ENCODE measurements at places on chromosomes 2 and 18.
A peak's percentile ranks its signal among the peaks of the same experiment; 100 is the strongest.

DNA sequence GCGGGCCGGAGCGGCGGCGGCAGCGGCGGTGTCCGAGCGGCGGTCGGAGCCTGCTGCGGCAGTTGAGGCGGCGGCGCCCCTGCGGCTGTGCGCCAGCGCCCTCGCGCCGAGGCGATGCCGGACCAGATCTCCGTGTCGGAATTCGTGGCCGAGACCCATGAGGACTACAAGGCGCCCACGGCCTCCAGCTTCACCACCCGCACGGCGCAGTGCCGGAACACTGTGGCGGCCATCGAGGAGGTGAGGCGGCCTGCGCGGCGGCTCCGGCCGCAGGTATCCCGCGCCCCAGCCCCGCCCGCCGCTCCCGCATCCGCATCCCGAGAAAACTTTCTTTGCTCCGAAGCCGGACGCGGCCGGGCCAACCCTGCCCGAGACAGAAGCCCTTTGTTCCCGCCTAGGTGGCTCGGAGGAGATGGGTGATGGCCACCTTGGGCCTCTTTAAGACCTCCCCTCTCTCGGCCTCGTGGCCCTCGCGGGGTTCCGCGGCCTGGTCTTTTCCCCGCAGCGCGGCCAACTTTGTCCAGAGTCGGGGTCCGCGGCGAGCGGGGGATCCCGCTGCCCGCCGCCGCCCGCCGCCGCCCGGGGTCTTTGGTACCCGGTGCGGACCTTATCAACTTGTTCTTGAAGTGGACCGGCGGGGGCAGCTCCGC is 504 bp downstream of the ASAP2 start:
- no peak for DNase-seq

GRCh38 chr18:49788327-49788898 is 24.9 kb downstream of the ACAA2 start:
- DNase-seq, result no peak

DNA sequence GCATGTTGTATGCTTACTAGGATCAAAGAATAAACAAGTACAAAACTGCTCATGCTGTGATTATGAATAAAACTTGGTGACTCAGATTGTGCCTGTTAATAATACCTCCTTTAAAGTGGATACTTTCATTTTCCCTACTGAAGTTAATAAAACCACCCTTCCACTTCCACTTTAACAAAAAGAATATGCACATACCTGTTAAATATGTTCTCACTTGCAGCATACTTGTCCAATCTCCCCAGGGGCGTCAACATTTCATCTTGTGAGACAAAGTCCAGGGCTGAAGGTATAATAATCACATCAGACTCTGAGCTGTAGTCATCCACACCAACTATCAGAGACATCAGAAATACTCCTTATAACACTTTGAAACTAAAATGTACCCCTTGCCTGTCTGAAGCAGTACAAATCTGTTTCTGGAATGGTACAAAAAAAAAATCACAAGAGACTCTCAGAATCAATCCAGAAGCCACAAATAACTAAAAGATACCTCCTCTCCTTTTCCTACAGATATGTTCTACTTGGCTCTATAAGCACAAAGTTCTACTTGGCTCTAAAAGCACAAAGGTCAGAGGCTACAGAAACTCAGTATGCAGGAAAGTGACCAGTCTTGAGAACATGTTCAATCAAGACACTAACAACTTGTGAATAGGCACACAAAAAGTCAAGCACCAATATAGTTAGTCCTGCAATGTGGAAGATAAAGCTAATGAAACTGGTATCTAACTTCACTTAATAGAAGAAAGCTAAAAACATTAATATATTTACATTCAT is 19.3 kb downstream of the PPP4R1 start:
- DNase-seq, result no peak

GRCh38 chr2:196318517-196319377 is 147.4 kb upstream of the STK17B start:
- DNase-seq, result no peak

DNA sequence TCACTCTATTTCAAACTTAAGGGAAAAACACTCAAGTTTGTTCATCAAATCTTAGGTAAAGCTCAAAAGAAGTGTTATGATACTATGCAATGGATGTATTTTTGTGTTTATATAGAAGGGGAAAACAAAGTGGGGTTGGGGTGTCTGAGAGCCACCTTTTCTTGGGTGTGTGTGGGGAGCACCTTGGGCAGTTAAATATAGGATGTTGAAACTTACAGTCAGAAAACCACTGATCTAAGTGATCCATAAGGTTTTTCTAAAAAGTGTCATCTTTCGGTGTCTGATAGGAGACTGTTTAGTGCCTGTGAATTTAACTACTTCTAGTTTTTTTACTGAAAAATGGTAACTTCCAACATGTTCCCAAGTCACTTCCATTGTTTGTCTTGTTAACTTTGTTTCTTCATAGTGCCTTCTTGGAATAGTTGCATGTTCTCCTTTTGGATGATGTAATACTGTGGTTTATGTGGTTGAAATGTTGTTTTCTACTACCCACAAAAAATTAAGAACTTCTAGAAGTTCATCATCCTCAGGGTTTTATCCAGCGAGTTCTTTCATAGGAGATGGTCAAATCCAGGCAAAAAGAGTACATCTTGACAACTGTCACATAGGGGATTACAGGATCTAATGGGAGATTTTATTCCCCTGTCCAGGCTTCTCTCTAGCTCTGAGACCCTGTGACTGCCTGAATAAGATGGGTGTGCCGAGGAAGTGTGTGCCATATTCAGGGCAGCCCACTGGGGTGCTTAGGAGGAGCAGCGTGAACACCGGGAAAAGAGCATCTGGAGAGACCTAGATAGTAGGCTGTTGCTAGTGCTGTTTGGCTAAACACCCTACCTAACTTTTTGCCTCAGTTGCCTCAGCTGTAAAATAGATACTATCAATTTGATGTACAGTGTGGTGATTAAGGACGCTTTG is 46.2 kb downstream of the CAB39 start:
- DNase-seq, result no peak

- DNase-seq, result no peak
These were observed 1024.1 kb upstream of the KLHL29 start for GRCh38 chr2:22360735-22361374.

GRCh38 chr18:56468396-56468795 is 170.0 kb downstream of the TXNL1 start:
- DNase-seq, result peak; percentile 69

- DNase-seq, result no peak
These were observed 132.1 kb upstream of the MMADHC start for GRCh38 chr2:149719695-149720094.

- no peak for DNase-seq
These were observed 30.2 kb downstream of the ADI1 start for GRCh38 chr2:3488855-3489763.

Data from hematopoietic multipotent progenitor cell (in vitro differentiated cells).